Stimulated activated CD4-positive, alpha-beta T cell treated with anti-CD3 and anti-CD28 coated beads, Interleukin-2, amount 100 ng/mL, for 24 hours (primary cell): ENCODE measurements at places on chromosomes 1 and 21.

- DNase-seq: peak; percentile 10
Observed at GRCh38 chr1:12244078-12244477, 14.2 kb downstream of the VPS13D start.

DNA sequence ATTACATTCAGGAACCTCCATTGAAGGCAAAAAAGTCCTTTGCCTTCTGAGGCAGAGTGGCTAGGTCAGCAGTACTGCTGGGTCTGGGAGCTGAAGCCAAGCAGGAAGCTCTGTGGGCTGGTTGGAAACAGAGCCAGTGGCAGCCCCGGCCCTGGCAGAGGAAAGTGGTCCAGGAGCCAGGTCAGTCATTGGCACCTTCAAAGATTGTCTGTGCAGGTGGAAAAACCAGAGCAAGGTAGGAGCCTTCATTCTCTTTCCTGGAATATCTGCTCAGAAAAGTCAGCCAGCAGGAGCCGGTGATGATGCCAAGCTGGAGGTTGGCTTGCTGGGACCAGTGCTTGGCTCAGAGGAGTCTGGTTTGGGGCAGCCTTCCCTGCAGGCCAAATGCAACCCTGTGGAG, 12.5 kb upstream of the DISP3 start:
- no peak for DNase-seq

DNA sequence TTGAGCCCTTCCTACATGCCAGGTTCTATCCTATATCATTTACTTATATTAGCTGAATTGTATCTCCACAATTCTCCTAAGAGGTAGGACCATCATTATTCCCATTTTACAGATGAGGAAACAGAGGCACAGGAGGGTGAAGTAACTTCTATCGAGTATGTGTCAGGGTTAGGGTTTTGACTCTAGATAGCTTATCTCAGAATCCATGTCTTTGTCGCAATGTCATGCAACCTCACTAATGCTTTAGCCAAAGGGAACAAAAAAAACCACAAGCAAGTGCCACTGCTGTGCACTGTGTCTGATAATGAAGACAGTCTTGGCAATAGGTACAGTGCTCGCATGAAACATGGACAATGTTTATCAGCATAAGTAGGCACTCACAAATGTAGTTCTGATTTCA, 95.4 kb upstream of the CLDN14 start:
- no peak for DNase-seq

GRCh38 chr1:3454811-3455618, 550 bp downstream of the ARHGEF16 start:
- DNase-seq: peak; percentile 14
